NCI-H2107 (cell line): ENCODE measurements at places on chromosomes 3 and 15.

DNA sequence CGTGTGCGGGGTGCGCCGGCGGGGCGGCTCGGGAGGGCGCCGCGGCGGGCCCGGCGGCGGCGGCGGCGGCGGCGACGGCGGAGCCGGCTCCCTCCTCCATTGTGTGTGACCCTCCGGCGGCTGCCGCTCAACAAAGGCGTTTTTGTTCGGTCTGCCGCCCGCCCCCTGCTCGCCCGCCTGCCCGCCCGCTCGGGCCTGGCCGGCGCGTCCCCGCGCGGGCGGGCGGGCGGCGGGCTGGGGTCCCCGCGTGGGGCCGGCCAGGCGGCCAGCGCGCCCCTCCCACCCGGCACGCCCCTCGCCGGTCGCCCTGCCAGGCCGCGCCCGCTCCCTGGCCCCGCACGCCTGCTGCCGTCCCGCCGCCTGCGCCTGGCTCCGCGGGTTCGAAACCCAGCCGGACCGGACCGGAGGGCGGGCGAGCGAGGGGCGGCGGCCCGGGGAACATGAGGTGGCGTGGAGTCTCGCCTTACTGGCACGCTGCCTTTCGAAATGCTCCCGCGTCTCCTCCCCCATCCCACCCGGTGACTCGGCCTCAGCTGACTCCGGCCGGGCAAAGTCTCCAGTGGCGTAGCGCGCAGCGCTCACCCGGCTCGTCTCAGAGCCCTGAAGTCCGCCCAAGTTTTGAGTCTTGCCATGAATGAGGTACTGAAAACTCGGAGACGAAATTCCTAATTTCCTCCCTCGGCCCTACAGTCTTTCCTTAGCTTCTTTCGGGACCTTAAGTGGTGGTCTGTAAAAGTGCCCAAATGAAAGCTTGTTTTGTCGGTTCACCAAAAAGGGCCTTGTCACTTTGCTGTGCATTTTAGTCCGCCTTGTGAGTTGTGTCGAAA is 588 bp downstream of the MAPK6 start:
- no peak for DNase-seq

GRCh38 chr3:89506462-89507103 is 399.2 kb downstream of the EPHA3 start:
- DNase-seq = no peak

DNA sequence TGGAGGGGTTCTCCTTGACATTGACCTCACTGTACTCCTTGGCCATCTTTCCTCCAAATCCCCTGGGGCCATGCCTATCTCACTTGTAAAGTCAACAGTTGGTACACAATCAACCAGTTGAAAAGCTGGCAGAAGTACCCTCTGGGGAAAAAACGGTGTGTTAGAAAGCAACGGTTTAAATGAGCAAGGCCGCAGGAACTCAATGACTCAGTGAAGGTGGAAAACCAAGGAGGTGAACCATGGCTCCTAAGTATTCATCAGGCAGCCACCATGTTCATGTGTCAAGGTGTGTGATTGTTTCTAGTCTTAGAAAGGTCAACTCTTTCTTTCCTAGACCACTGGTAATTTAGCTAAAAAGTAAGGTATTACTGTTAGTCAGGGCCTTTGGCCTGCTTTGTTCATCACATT is 130.9 kb upstream of the SATB1 start:
- DNase-seq = no peak

DNA sequence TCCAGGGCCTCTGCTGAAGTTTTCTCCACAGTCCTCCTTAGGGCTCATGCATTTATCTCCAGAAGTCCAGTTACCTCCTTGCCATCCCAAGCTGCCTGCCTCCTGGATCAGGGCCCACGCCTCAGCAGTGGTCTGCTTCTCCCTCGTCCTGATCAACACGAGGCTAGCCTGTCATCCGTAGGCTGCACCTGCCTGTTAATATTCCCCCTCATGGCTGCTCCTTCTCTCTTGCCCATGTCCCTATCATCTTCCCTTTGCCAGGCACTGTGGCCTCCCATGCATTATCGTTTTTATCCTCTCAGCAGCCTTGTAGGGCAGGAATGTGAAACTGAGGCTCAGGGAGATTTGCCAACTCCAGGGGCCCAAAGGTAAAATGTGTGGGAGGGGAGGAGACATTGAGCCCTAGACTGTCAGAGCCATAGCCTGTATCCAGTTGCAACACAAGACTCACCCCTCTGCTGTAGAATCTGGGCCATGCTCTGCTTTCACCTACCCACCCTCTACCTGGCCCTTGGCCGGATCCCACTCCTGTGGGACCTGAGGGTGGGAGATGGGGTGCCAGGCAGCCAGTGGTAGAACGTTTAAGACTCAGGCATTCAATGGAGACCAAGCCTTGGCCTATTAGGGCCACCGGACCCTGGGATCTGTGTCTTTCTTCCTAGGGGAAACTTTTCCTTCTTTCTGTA is 4.6 kb downstream of the GRM2 start:
- DNase-seq = no peak

DNA sequence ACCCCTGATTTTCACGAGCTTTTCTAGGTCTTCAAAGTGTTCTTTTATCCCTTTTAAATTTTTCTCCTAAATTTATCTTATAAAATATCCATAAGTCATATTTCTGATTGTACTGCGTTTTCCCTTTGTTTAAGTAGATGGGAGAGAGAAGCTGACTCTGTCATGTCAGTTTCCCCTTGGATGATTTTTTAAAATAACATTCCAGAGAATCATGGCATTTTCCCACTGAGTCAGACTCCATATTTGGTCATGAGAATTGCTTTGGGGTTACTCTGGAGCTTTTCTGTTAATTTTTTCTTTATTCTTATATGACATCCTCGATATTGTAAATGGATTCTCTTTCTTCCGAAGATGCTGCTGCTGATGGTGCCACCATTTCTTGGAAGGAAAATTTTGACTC is 28.6 kb upstream of the UMPS start:
- no peak for DNase-seq

DNA sequence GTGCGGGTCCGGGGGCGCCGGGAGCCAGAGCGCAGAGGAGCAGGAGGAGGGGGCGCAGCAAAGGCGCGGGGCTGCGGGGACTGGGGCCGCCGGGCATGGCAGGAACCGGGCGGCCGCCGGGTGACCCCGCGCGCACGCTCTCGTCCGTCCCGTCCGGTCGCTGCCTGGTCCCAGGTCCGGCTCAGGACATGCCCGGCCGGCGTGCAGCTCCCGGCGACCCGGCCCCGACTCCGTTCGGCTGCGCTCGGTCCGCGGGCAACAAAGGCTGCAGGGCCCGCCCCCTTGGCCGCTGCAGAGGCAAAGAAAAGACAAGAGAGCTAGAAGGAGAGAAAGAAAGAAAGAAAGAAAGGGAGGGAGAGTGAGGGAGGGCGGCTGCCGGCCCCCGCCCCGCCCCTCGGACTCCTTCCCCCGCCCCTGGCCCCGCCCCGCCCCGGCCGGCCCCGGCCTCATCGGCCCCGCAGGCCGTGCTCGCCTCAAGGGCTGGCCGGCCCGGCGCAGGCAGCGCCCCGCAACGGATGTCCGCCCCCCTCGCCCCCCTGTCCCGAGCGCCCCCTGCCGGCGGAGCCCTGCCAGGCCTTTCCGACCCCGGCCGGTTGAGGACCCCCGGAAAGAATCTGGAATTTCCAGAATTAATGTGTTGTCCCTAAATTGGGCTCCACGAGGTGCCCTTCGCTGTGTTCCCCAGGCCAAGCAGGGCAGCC is at the start of gene ADAMTS7:
Gene ADAMTS7, minus strand, starts transcription at position 341 of the 701 bp plus-strand sequence. Its CDS starts 244 bp downstream, at position 97.
- no peak for DNase-seq

GRCh38 chr3:123653221-123653682 is 68.4 kb upstream of the HACD2 start:
- peak; percentile 37 for DNase-seq

GRCh38 chr15:55742927-55743728 is at the start of gene PRTG:
PRTG (minus strand) TSS chr15:55743152; CDS start chr15:55742931, 221 bp downstream.
- no peak for DNase-seq

- DNase-seq = no peak
Measured at GRCh38 chr3:23438657-23439056, 235.5 kb downstream of the UBE2E2 start.

DNA sequence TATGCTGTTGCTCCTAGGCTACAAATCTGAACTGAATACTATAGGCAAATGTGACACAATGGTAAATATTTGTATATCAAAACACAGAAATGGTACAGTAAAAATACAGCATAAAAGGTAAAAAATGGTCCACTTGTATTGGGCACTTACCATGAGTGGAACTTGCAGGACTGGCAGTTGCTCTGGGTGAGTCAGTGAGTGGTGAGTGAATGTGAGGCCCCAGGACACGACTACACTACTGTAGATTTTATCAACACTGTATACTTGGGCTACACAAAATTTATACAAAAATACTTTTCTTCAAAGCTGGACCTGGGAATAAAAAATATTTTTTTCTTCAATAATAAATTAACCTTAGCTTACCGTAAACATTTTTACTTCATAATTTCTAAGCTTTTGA is 41.6 kb upstream of the DUT start:
- no peak for DNase-seq

DNA sequence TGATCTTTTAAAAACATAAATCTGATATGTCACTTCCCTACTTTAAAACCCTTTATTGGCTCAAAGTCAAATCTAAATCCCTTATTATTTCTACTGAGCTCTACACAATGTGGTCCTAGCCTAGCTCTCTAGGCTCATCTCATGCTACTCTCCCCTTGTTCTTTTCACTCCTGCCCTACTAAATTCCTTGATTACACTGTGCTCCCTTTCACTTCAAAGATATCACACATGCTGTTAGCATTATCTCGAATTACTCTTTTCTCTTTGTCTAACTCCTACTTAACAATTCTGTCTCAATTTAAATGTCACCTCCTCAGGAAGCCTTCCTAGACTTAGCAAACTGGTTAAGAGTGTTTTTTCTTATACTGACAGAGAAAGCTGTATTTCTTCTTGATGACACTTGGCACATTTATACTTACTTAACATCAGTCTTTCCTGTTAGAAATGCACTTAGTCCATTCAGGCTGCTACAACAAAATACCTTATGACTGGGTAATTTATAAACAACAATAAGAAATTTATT is 102.0 kb downstream of the SCAPER start:
- DNase-seq = no peak

DNA sequence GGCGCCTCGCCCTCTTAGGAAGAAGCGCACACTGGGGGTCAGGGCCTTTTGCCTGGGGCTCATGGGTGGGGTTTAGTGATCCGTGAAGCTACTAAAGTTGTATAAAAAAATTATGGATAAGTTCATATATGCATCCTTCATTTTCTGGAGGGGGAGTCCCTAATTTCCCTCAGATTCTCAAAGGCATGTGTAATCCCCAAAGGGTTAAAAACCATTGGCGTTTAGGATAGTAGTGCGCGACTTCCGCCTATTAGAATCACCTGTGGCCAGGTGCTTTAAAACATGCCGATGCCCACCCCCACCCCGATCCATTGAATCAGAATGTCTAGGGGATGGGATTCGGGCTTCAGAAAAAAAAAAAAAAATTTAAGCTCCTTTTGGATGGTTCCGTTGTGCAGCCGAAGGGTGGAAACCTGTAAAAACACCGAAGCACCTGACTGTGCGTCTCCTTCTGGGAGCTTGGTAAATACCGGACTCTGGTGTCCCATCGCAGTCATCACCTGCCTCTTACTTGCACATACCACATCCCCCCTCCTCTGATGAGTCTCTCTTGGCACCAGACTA is 570 bp downstream of the APH1B start:
- no peak for DNase-seq

DNA sequence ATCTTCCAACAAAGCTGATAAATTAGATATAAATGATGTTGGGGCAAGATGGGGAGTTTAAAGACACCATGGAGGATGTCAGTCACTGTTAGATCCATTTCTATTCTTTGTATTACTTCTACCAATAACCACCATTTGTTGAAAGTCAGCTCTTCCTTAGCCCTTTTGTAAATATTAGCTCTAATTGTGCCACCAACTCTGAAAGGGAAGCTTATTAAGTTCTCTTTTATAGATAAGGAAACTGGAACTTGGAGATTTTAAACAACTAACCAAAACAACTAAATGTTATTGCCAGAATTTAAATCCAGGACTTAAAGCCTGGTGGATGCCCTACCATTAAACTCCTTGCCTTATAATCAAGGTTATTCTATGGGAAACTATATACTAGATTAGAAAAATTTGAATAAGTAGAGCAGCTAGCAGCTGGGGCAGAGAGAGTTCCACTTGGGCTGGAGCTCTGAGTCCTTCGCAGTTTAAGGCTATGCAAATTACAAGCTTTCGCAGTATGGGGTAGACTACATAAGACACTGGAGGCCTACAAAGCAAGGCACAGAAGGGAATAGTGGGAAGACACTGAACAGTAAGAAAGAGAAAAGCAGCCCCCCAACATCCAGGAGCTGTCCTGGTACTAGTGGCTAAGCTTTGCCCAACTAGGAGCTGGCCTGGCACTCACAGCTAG is 52.6 kb downstream of the TM4SF18 start:
- no peak for DNase-seq

GRCh38 chr15:93231261-93231925 is 142.4 kb upstream of the RGMA start:
- no peak for DNase-seq

DNA sequence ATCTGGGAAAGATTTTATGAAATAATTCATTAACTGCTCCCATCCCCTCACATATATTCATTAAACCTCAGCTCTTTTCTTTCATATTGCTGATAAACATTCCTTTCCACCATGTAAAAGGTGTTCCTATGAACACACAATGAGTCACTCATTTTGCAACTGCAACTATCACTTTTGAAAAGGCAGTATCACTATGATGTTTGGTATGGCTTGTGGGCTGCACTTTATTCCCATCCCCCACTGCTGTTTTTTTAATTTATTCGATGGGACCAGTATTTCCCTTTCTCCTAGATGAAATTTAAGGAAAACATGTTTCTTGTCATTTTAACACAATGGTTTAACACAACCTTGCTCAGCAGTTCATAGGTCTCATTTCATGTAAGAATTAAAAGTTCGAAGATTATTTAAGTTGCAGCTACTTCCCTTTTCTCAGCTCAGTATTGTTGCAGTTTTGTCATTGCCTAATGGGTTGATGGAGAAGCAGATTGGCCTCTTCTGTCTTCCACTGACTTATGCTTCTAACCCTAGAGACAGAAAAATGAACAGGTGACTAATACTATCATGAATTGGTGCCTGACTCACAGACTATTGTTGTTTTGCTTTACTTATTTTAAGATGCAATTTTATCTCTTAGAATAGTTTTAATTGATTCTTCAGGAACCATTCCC is 280.3 kb downstream of the ZPLD1 start:
- no peak for DNase-seq

GRCh38 chr15:87033056-87033455 is 953.4 kb downstream of the AGBL1 start:
- DNase-seq = no peak

DNA sequence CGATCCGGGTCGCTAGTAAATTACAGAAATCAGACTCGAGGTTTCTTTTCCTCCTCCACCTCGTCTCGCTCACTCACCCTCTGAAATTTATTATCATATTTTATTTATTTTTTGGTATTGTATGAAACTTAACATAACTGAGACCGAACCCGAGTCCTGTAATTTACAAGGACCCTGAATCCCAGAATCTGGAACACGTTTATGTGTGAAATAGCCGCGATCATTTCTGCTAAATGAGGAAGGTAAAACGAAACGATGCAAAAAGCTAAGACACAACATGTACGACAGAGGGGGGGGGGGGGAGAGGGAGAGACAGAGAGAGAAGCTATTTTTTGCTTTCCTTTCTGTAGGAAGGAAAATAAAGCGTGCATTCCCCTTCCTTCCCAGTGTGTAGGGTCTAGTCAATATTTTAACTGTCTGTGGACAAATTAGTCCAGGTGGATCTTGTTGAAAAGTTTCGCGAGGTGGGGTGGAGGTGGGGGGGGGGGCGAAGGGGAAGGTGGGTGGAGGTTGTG is 1.6 kb downstream of the BBX start:
- no peak for DNase-seq

GRCh38 chr3:191148131-191148530 is 50.9 kb upstream of the OSTN start:
- DNase-seq = no peak

GRCh38 chr3:140113996-140114788 is 179.2 kb downstream of the CLSTN2 start:
- no peak for DNase-seq
